ENCODE measurements at places on chromosomes 4 and X. TPM values are rescaled to one million over a fixed set of nuclear protein-coding genes. Genes with fewer than 3 reads are reported as not detected.

Gene PNMA6A
- 2.1 TPM for total RNA-seq

DNA sequence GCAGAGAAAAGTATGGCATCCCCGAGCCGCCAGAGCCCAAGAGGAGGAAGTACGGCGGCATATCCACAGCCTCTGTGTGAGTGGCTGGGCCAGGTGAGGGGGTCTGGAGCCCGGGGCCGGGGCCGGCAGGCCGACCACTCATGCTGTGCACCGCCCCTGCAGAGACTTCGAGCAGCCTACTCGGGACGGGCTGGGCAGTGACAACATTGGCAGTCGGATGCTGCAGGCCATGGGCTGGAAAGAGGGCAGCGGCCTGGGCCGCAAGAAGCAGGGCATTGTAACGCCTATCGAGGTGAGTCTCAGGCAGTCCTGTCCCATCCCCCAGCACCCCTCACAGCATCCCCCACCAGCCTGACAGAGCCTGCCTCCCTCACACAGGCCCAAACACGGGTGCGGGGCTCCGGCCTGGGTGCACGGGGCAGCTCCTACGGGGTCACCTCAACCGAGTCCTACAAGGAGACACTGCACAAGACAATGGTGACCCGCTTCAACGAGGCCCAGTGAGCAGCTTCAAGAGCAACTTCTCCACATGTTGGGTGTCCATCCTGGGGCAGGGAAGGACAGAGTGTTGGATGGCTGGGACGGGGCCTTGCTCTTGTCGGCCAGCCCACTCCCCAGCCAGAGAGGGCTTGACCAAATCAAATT lies 7.4 kb upstream of the UBA1 start:
- no peak for DNase-seq

Gene NUDT10
- 2.9 TPM for total RNA-seq

GRCh38 chr4:86344127-86344526 lies 15.7 kb downstream of the MAPK10 start:
- DNase-seq: no peak

DNA sequence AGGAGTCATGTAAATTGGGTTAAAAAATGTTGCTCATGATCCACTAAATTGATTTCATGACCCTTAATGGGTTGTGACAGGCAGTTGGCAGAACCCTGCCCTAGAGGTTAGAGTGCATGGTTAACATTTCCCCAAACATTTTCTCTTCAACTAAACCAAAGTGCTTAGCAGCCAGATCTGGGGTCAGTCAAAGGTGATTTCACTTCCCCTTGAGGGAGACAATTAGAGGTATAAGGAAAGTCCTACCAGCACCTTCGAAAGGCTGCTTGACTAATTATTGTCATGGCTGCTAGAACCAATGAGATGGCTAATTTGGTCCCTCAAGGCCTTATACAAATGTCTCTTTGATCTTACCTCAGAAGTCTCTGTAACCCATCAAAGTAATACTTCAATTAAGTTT lies 30.9 kb upstream of the INTS6L start:
- DNase-seq: no peak

GRCh38 chrX:63934160-63934559 lies 149.1 kb upstream of the ARHGEF9 start:
- DNase-seq: no peak

GRCh38 chr4:34920032-34920431 lies 1324.3 kb downstream of the ARAP2 start:
- no peak for DNase-seq

Gene NLRP2B
- total RNA-seq: not detected

- no peak for DNase-seq
Measured at GRCh38 chr4:133465022-133465421, 315.9 kb downstream of the PCDH10 start.

GRCh38 chr4:143341186-143341755 lies 4.6 kb downstream of the GAB1 start:
- no peak for DNase-seq

GRCh38 chr4:10949039-10949733 lies 264.6 kb upstream of the CLNK start:
- no peak for DNase-seq

DNA sequence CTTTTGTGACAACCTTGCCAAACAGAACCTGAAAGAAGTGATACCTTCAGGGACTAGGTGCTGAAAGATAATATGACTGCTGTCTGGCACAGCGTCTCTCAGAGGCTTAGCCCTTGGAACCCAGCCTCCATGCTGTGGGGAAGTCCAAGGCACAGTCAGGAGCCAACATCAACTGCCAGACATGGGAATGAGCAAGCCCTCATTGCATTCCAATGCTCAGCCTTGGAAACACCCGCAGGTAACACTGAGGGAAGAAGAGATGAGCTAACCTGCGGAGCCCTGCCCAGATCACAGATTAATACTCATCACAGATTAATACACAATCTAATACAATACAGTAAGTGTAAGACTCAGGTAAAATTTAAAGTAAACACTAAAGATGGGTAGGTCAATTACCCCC lies 31.5 kb downstream of the LDB2 start:
- no peak for DNase-seq

DNA sequence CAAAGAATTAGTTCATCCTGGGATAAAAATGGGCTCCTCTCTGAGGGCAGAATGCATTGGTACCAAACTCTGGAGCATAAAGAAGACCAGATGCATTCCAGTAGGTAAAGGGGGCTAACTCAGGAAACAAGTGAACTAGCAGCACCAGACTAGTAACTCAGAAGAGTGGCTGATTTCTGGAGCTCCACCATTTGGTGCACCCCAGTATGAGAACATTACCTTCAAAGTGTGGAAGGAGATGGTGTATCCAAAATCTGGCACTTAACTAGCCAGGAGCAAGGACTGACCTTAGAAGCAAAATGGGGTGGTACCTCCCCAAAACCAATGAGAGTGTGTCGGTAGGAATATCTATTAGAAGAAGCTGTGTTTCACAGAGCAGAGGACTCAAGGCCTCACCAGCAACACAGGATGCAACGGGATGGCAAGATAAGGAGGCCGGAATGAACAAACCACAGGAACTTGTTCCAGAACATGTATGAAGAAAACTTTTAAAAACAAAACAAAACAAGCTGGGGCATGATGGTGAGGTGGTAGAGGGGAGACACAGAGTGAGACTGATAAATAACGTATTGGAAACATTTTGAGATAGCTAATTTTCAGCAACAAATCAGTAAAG lies 142.3 kb downstream of the INPP4B start:
- DNase-seq: no peak

DNA sequence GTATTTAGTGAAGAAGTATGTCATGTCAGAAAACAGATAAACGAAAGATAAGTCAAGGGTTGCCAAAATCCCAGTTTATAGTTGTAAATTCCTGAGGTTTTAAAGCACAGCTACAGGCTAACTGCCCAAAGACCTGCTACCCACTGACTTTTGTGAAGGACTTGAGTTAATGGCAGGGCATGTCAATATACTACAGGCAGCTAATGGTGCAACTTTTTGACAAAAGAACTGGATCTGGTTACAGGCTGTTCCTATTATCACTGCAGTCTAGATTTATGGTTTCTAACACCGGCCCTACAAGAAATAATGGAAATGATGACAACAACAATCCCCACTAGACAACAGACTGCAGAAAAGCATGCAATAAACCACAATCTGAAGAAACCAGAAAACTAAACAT lies 6.4 kb downstream of the SCML2 start:
- DNase-seq: no peak

DNA sequence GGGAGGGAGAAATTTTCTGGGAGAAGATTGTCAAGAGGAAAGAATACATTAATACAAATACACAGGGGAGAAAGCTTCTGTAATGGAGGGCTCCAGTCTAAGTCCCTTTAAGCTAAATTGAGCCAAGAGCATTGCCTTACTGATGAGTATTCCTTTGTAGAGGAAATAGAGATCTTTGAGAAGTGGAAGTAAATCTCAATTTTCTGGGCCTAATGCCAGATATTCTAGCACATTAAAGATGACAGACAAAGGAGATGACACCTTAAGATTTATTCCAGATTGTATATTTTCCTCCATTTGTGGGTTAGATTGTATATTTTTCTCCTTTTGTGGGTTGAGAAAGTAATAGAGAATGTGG lies 28.5 kb upstream of the SMAD1 start:
- no peak for DNase-seq

Gene ADAMTS3
- not detected for total RNA-seq

DNA sequence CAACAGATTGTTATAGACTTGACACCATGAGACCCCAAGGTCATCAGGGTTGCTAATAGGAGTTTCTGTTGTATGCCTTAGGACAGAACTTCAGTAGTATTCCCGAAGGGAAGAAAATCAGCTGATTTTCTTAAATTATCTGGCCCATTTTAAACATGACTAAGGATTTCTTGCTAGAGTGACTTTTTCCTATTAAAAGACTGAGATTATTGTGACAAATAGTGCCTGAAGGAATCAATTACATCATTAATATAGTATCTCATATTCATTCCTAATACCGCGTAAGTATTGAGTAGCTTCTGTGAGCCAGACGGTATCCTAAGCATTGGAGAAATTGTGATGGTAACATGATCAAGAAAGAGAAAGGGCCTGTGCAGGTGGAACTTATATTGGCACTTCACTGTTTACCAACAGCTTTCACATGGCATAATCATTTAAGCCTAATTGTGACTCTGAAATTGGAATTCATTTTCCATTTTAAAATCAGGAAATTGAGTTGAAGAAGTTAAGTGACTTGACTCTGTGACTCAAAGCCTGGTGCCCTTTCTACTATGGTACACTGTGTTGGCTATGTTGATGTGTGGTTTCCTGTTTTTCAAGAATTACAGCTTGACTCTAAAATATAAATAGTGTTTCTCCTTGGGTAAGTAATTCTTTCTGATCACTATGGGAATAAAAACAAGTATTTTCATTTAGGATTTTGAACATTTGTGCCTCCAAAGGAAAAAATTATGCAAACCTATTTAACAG lies 4.1 kb downstream of the AFF1 start:
- DNase-seq: no peak

Gene MTHFD2L
- 8.3 TPM for total RNA-seq

DNA sequence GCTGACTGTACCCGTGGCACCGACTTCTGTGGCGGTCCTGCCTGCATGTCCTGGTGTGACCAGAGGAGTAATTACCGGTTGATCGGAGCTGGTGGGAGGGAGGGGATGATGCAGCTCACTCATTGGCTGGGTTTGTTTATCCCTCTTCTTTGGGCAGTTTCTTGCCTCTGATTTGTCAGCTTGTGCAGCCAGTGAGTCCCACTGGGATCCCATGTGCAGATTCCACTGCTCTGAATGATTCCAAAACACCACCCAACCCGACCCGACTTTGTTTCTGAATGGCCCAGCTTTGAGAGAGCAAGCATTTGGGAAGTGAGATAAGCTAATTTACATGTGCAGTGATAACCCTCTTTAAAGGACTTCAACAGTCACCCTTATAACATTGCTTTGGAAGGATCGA lies 13.8 kb downstream of the FHDC1 start:
- DNase-seq: no peak
